ENCODE measurements at places on chromosomes 4 and X. TPM values are rescaled to one million over a fixed set of nuclear protein-coding genes. Genes with fewer than 3 reads are reported as not detected.

DNA sequence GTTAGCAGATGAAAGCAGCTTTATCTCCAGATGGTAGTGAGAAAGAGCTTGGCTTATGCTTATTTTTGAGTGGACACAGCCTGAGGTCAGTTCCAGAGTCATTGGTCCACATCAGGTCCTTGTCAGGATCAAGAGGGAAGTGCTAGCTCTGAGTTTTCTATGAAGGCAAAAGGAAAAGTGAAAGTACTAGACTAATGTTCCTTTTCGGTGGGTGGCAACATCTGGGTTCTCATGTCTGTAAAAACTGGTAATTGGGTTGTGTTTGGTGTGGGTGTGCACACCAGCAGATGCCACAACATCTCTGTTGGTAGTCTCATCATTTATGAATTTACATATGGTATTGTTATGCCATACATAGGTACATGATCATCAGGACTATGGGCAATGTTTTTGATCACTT is 210.5 kb downstream of the PWWP3B start:
- DNase-seq, result peak; percentile 10

- no peak for DNase-seq
Measured at GRCh38 chr4:28835501-28835900, 1884.7 kb upstream of the PCDH7 start.

DNA sequence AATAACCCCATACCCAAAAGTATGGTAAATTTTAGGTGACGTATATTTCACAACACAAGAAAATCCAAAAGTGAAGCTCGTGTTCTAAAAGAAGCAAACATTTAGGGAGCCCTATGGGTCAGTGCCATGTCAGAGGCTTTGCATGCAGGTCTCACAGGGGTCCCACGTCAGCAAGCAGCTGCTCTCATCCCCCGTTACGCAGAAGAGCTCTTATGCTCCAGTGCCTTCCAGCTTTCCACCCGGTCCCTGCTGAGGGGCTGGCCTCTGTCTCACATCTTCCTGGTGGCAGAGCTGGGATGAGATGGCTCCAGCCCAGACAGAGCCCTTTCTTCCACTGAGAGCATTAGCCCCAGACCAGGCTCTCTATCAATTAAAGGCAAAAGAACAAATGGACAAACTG is 82.0 kb downstream of the IRF2 start:
- DNase-seq, result no peak

DNA sequence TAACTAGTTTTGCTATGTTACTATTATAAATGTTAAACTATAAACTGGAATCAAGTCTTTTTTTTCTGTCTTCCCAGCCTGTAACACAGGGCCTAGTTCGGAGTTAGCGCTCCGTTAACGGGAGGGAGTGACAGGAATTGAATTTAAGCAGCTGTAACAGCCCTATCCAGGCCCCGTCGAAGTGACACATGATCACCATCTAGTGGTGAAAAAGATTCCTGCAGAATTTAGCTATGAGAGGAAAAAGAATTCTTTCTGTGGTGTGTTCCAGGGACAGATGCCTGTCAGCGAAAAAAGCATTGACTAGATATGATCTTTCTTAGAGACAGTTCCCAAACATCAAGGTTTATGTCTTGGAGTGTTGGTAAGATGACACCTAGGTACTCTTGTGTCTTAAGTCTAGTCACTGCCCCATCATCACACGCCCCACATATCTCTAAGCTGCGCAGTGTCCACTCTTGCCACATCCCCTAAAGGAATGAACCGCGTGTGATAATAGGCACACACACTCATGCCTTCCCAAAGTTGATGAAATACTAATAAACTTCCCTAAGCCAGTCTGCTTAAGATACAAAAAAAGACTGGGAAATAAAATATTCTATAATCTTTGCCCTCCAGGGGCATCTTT is 2.1 kb downstream of the GAB3 start:
- DNase-seq, result peak; percentile 27

DNA sequence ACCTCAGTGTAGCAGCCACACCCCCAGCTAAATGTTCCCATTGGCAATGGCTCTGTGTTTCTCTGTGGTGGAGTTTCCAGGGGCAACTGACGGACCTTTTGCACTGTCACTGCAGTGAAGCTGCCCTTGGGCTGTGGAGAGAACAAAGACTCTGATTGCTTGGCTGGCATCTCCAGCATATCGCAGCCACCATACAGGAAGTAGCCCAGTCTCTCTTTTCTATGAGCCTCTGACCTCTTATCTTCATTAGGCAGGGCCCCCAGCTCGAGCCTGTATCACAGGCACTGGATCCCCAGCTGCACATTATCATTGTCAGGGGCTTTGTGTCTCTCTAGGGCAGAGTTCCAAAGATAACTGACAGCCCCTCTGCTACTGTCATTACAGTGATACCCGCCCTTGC is 483.5 kb downstream of the ARAP2 start:
- no peak for DNase-seq

DNA sequence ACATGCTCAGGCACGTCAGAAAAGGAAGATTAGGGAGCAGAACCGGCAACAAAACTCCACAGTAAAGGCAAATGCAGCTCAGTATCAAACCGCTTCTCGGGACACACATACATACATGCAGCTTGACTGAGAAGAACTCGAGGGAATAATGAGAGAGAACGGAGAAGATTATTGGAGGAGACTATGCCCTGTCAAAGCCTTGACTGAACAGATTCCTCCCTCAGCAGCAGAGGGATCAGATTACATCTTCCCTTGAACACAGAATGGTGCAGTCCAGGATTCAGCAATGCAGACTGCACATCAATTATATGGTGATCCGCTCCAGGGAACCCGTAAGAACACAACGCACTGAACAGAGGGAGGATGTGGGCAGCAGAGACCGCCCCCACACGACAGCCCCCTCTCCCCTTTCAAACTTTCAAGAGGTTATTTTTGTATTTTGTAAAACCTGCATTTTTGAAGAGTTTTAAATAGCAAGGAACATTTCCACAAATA is 183.2 kb downstream of the FBXW7 start:
- peak; percentile 91 for DNase-seq

DNA sequence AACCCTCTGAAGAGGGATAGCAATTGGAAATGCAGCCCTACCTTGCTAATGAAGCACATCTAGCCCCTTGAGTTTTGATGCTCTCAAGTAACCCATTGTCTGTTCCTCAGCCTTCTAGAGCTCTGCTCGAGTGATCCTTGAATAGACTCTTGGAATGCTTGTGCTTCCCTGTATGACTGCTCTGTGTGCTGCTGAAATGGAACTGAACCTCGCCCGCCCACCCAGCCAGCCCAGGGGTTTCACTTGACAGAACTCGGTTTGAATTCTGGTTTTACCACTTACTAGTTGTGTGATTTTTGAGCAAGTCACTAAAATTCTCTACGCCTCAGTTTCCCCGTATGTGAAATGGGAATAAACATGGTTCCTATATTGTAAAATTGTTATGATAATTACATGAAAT is 77.1 kb downstream of the MID2 start:
- DNase-seq, result no peak

DNA sequence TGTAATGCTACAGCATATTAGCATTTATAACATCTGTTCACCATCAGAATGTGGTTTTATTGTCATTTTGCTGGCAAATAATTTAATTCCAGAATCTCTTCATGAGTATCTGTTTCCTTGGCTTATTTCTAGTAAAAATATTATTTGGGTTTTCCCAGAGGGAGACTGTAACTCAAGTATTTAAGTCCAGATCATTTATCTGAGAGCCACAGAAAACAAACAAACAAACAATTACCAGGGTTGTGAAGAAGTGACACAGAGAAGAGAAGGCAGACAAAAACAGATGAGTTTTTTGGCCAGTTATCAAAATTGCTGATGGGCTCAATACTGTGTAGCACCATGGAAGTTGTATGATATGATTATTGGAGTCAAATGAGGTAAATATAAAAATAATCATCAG is 515.1 kb downstream of the TECRL start:
- DNase-seq, result no peak

DNA sequence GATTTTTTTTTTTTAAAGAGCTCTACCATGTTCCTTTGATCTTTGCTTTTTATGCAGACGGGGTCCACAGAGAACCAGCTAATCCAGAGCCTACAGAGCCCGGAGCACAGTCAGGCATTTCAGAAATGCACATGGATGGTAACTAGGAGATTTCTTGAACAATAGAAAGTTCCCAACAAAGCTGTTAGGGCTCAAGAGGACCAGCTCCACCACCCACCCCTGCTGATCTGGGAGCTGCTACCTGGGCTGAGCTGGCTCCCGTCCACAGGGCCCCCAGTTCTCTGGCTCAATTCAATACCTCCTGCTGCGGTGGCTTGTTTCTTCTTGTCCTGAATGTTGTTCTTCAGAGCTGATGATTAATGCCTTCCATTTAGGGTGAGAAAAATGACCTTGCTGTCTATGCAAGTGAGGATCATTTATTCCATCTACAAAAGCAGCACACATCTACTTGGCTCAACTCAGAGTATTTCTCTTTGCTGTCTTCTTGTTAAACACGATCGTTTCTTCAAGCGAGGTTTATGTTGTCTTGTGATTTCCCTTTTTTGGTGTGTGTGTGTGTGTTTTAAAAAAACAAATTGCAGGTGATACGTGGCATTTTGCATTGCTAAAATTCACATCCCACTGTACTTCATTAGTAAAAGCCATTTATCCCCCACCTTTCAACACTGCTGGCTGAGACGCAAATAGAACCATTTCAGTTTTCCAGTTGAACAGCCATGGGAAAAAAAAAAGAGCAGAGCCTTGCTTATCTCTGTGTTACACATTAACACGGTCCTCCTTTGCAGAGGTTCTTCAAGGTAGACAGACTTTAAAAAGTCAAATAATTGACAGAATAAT is 31.3 kb downstream of the IGFBP7 start:
- no peak for DNase-seq

ZNF827 gene
- 6.7 TPM for total RNA-seq

KLHL34 gene
- total RNA-seq, result not detected

INTS6L gene
- 3.9 TPM for total RNA-seq

AKAP4 gene
- not detected for total RNA-seq

SLC25A31 gene
- total RNA-seq, result not detected

PLP1 gene
- not detected for total RNA-seq

BOD1L1 gene
- total RNA-seq, result 14.3 TPM
